Stimulated activated CD8-positive, alpha-beta memory T cell treated with anti-CD3 and anti-CD28 coated beads, Interleukin-2, amount 100 ng/mL, for 1 hour (primary cell): ENCODE measurements at places on chromosomes 3 and 15.

DNA sequence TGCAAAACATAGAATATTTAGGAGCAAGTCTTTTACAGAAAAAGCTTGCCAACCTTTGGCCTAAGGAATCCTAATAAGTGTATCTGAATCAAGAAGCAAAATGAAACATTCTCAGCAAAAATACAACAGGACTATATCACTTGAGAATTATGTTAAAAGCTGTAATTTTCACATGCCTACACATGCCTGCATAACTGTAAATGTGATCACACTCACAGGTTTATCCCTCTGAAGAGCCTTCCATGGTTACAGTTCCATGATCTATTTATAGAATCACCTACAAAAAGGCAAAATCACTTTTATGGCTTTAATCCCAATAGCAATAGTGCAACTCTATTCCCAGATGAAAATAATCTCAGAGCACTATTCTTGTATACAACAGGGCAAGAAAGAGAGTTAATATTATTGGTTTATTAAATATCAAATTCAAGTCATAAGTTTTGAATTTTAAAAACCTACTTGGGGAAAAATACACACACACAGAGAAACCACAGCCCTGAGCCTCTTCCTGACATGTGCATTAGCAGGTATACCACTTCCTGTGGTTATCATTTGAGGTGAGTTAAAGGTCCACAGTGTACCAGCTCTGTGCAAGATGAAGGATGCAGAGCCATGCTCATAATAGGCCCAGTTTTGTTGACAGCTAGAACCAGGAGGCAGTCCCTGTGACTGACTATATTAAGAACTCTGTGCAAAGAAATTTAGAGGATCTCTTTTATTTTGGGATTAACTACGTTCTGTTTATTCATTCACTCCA lies 252.5 kb upstream of the TGFBR2 start:
- DNase-seq: peak; percentile 16

- no peak for DNase-seq
These were observed 112.9 kb upstream of the SLC6A11 start for GRCh38 chr3:10702961-10703740.

GRCh38 chr3:65669163-65669875 lies 369.4 kb downstream of the MAGI1 start:
- no peak for DNase-seq

DNA sequence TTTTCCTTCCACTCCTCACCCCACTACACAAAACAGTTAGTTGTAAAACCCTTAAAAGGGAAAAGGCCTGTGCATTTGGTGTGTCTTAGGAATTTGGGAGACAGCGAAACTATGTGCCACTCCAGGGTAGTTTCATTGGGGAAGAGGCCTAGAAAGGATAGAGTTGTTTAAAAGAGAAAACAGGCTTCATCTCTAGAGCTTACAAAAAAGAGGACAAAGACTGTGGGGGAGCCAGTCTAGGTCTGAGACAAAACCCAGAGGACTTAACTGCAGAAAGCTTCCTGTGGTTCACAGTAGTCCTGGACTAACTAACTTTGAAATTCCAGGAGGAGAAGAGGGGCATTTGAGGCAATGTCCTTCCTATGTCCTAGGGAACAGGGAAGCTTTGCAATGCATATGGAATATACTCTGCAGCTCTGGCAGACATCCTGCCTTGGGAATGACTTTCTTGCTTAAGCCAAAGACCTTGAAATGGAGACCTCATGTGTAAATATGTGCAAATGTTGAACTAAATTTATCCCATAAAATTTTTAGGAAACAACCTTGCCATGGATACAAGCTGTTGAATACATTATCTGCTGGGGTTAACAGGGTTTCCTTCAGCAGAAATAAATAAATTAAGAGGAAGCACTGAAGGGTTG lies 159.4 kb downstream of the LSAMP start:
- no peak for DNase-seq

GRCh38 chr3:142459096-142459495 lies 11.3 kb upstream of the XRN1 start:
- DNase-seq: no peak
